ENCODE measurements at places on chromosomes 5 and 9. TPM values are rescaled to one million over a fixed set of nuclear protein-coding genes. Genes with fewer than 3 reads are reported as not detected.

LCN1 gene
- not detected for total RNA-seq

DNA sequence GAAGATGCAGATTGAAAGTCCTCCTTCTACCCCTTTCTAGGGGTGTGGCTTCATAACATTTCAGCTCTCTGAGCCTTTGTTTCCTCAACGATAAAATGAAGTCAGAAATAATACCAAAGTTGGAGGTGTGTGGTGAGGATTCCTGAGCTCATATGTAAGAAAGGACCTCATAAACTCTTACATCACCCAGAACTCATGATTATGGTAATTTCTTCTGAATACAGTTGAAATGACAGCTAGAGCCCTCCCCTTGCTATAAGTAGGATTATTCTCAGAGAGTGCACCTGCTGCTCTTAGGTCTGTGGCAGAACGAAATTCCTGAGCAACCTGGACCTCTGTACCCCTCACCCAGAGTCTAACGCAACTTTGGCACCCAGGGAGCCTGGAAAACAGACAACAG is 291.4 kb upstream of the KLF4 start:
- DNase-seq = no peak
- H3K27ac ChIP-seq = no peak overlapping the region
- no peaks in the 10 kb centered on the region for H3K27me3 ChIP-seq
- H3K4me1 ChIP-seq = no peaks in the 10 kb centered on the region
- H3K36me3 ChIP-seq = no peaks in the 10 kb centered on the region
- no peak overlapping the region for H3K4me3 ChIP-seq

DNA sequence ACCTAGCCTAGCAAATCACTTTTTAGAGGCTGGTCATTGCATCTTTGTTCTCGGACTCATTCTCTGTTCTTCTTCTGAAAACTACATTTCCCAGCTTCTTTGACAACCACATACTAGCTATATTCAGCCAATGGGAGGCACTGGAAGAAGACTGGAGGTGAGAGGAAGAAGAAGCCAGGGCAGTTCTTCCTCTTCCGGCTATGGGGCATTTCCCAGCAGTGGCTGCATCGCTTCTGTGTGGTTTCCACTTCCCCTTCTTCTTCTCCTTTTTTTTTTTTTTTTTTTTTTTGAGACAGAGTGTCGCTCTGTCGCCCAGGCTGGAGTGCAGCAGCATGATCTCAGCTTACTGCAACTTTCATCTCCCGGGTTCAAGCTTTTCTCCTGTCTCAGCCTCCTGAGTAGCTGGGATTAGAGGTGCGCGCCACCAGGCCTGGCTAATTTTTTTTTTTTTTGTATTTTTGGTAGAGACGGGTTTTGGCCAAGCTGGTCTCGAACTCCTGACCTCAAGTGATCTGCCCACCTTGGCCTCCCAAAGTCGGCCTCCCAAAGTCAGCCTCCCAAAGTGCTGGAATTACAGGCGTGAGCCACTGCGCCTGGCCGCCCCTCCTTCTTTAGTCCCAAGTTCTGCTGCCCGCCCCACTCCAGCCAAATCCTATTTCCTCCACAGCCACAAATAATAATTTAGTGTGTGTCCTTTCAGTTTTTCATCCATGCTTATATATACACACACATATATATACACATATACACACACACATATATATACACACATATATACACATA is 6.9 kb upstream of the UBAP1 start:
- no peaks in the 10 kb centered on the region for H3K27me3 ChIP-seq
- DNase-seq = peak; percentile 64
- H3K4me3 ChIP-seq = peak overlapping the region; percentile 50
- H3K4me1 ChIP-seq = peaks cover 15% of the 10 kb centered on the region
- no peaks in the 10 kb centered on the region for H3K36me3 ChIP-seq

DNA sequence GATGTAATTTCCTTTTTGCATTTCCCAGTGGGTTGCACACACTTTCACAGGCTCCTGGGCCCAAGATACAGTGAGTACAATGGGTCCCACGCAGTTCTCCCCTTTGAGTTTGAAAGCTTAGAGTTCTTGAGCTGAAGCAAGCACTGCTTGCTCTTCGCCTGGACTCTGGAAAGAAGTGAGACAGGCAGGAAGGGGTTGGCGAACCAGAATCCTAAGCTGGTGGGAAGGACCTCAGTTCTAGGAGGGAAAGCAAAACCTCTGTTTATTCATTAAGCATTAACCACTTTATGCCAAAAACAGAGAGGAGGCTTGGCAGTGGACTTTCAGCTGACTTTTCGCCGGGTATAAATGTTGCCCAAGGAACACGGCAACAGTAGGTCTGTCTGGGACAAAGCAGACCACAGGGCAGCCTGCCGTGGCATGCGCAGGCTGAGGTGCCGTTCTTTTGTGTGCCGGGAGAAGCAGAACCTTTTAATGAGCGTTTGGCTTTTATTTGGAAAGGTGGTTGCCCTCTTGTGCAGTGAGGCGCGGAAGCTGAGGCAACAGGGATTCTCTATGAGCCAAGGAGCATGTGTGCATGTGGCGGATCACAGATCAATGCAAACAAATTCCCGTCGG is 239.9 kb upstream of the PANK3 start:
- H3K4me3 ChIP-seq = no peak overlapping the region
- no peak for DNase-seq
- no peaks in the 10 kb centered on the region for H3K27me3 ChIP-seq
- peaks cover 6% of the 10 kb centered on the region for H3K36me3 ChIP-seq
- peaks cover 34% of the 10 kb centered on the region for H3K4me1 ChIP-seq

IFNE gene
- total RNA-seq = not detected

DNA sequence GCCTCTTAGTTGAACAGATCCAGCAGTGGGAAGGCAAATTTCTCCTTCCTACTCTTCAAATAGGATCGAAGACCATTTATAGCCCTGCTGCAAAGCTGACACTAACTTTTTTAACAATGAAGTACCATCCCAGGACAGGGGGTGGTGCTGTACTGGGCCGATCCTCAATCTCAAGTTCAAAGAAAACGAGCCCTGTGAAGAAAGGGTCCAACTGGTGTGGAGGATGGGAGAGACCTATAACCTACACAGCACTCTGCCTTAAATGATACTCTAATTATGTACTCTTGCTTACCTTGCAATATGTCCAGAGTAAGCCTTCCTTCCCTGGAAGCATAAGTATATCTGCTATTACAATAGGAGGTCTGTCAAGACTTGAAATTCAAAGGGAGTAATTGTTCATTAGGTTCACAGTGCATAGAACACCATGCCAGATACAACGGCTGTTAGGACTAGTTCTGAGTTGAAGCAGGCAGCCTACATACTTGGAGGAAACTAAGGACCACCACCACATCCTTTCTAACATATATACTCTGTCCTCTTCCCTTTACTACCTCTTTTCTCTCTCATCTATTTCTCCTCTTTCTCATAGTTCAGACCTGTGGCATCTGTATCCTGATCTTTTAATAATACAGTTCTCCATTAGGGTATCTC is 6.2 kb downstream of the ETF1 start:
- peak overlapping the region; percentile 70 for H3K27ac ChIP-seq
- H3K4me1 ChIP-seq = peaks cover 74% of the 10 kb centered on the region
- DNase-seq = peak; percentile 35

DNA sequence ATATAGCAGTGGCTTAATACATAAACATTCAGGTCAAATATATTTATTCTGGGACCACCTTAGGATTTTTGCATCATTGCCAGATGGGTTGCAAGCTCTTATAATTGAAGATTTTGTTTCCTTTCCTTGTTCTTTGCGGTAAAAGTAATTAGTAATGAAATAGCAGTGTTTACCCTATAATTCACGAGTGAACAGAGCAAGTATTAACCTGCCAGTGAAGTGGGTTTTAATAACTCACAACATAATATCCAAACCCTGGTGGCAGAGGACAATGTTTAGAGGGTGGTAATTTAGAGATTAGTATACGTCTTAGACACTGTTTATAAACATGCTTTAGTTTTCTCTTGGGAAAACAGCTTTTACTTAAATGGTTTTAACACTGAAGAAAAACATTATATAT is 11.8 kb downstream of the ARL14EPL start:
- H3K27ac ChIP-seq = no peak overlapping the region
- H3K36me3 ChIP-seq = no peaks in the 10 kb centered on the region
- H3K27me3 ChIP-seq = peaks cover 8% of the 10 kb centered on the region
- no peak for DNase-seq
- H3K4me3 ChIP-seq = no peak overlapping the region
- no peaks in the 10 kb centered on the region for H3K4me1 ChIP-seq

- peaks cover 36% of the 10 kb centered on the region for H3K4me1 ChIP-seq
- H3K4me3 ChIP-seq = peak overlapping the region; percentile 2
- no peaks in the 10 kb centered on the region for H3K36me3 ChIP-seq
Observed at GRCh38 chr9:19154135-19154612, 26.9 kb upstream of the PLIN2 start.

Data from activated CD4-positive, alpha-beta T cell treated with anti-CD3 and anti-CD28 coated beads for 36 hours (primary cell).